D341Med (cell line): ENCODE measurements at places on chromosomes 5 and 9.

- DNase-seq: no peak
Measured at GRCh38 chr9:134949681-134950385, 32.1 kb upstream of the FCN1 start.

DNA sequence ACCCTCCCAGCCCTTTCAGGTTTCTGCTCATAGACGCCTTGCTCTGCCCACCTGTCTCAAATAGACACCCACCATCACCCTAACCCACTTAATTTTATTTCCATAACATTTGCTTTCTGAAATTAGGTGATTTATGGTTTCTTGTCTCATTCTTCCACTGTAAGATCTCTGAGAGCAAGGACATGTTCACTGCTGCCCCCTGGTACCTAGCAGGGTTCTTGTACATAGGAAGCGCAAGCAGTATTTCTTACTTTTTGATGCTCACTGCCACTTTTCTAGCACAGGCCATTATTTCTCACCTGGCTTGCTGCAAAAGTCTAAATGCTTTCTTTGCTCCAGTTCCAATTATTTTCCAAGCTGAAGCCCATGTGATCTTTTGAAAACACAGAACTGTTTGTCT is 16.8 kb downstream of the C9orf57 start:
- no peak for DNase-seq

- DNase-seq: no peak
Measured at GRCh38 chr9:133658442-133659431, 22.6 kb downstream of the DBH start.

DNA sequence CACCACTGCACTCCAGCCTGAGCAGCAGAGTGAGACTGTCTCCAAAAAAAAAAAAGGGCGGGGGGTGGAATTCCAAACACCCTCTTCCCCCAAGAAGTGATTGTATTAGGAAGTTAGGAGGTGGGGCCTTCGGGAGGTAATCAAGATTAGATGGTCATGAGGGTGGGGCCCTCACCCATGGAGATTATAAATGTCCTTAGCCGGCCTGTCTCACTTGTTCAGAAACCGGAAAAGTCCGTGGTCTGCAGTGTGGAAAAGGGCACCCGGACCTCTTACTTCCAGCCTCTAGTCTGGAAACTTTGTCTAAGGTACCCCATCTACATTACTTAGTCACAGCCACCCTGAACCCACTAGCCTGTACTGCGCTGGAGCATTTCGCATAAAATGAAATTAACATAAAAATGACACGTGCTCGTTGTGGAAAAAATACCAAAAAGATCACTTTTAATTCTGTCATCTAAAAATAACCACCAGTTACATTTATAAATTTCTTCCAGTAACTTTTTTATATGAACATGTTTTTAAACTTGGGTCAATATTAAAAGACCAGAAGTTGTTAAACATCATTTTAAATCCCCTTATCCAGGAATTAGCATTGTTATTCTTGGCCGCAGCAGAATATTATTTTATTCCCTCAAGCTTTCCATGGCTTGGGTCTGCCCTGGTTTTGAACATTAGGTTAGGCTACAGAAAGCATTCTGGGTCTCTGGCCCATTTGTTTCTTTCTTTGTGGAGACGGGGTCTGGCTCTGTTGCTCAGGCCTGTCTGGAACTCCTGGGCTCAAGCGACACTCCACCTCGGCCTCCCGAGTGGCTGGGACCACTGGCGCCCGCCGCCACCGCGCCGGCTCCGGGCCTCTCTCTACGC is 1.2 kb upstream of the CKS2 start:
- no peak for DNase-seq

DNA sequence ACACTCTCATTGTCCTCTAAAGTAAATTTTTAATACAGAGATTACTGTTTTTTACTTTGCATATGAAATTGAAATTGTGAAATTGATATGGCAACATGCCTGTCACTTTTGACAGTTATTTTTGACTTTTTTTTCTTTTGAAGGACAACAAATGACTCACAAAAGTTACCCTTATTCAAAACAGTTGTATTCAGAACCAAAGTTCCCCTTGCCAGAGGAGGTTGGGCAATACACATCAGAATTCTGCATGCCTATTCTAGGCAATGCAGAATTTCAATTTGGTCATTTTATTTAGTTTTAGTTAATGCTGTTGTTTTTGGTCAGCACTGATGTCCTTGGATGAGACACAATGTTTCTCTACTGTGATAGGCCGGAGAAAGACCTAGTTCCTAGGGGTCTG is 299.1 kb upstream of the PRR16 start:
- no peak for DNase-seq

- DNase-seq: no peak
Measured at GRCh38 chr9:75672478-75672877, 218.0 kb upstream of the PCSK5 start.

GRCh38 chr9:69806627-69807026 is 14.0 kb upstream of the CFAP95 start:
- no peak for DNase-seq

DNA sequence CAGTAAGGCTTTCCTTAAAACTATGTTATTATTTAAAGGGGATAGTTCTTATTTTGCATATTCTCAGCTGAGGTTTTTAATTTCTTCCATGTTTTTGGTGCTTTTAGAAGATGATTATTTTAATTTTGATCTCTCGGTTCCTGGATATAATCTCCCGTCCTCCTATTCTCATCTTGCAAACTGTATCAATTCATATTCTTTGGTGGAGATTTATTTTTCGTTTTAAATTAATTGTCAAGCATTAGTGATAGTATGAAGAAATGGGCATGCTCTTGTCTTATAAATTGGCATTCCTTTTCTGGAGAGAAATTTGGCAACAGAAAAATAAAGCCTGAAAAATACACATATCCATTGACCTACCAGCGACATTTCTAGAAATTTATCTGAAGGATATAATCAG is 15.5 kb upstream of the GNAQ start:
- no peak for DNase-seq

GRCh38 chr5:142819292-142819691 is 49.1 kb downstream of the ARHGAP26 start:
- DNase-seq: no peak

DNA sequence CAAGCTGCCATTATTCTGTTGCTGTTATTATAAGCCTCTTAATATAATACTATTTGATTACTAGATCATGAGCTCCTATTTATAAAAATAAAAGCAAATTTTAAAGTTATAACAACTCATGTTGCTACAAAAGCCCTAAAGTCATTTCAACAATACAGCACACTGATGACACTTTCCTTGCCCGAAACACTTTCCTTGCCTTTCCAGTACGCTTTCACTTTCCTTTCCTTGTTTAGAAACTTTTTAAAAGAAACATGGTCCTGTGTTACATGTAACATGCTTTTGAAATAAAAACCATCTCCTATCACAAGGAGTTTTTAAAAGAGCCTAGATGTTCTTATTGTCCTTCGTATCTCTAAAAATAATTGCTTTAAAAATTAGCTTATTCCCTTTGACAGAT is 688.4 kb downstream of the PTPRD start:
- no peak for DNase-seq

DNA sequence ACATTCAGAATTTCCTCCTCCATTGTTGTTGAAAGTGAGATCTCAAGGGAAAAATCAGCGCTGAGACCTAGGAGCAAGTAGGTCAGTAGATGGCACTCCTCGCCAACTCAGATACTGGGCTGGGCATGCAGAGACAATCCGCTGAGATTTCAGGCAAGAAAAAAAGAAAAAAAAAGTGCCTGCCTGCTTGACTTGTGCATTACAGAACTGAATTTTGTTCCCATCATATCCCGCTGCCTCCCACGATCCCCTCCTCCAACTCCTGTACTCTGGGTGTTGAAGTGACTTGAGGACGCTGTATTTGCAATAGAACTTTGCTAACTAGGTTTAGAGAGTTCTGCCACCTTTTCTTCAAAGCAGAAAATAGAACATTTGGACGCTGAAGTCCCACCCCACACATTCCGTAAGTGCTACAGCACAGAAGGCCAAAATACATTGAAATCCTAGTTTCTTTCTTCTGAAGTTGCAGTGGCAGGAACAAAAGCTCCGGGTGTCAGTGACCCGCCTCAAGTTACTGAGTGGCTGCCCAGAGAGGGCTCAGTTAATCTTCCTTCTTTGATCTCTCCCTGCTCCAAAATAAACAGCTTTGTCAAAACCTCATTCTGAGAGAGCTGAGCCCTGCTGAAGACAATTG is 265.8 kb downstream of the MLLT3 start:
- DNase-seq: peak; percentile 77

- DNase-seq: peak; percentile 43
Measured at GRCh38 chr5:74641735-74642542, 1.4 kb upstream of the ENC1 start.

DNA sequence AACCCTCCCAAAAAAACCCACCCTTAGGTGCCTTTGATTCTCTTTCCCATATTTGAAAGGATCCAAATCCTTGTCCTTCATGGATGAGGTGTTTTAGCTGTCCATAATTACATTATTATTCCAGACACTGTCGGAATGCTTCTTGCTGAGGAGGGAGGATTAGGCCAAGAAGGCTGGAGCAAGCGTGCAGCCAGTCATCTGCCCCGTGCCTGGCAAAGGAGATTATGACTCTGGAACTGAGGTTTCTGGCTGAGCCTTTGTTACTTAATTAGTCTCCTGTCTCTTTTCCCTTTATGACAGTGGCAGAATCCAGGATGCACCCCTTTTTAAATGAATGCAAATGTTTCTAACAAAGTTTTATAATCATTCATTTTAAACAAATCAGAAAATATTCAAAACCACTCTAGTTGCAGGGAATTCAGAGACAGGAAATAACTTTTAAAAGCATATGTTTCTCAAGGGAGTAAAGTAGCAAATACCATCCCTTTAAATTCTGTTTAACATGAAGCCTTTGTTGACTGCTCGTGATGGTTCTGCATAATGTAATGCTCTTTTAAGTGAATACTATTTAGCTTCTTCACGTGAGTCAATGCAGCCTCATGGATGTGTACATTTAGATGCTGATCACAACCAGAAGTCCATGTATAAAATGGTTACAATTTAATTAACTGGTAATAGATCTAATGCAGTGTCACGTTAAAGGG is 69.8 kb downstream of the GALNT10 start:
- DNase-seq: peak; percentile 78

DNA sequence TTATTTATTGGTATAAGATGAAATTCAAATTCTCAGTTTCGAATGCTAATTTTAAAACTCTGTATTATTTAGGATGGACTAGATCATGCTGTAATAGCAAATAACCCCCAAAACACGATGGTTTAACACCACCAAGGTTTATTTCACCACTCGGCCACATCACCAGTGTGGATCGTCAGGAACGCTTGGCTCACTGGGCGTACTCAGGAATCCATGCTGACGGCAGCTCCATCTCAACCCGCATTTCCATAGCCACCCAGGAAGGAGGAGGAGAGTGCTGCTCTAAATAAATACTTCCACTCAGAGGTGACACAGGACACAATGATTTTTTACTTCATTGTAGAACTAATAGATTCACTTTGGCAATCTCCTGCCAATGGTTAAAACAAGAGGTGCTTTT is 347.4 kb downstream of the SH3GL2 start:
- DNase-seq: no peak

DNA sequence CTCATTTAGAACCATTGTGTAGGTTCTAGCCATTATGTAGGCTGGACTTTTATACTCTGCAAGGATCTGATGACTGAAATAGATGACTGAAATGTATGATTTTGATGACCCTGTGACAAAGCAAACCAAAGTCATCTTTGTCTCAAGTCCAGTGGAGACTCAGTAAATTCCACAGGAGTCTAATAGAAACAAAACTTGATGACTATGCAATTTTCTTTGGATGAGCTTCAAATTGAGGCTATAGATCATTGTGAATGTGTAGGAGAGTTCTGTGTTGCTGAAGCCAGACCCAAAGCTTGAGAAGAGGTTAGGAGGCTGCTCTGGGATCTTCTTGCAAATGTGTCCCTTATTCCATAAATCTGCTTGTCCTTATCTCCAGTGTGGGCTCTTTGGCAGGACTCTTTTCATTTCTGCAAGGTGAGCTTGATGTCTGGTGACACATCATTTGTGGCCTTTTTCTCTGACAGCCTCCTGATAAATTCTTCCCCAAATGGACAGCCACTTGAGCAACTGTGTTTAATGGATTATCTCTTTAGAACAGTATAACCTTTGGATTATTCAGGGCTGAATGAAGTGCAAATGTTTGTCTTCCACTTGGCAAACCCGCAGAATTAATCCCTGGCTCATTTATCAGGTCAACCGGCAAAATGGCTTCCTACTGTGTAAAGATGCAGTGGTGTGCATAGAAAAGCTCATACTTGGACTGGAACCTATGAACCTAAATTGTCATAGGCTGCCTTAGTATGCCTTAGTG is 235.1 kb upstream of the ANKH start:
- DNase-seq: no peak

GRCh38 chr9:34599546-34599945 is 10.0 kb upstream of the CNTFR start:
- no peak for DNase-seq

DNA sequence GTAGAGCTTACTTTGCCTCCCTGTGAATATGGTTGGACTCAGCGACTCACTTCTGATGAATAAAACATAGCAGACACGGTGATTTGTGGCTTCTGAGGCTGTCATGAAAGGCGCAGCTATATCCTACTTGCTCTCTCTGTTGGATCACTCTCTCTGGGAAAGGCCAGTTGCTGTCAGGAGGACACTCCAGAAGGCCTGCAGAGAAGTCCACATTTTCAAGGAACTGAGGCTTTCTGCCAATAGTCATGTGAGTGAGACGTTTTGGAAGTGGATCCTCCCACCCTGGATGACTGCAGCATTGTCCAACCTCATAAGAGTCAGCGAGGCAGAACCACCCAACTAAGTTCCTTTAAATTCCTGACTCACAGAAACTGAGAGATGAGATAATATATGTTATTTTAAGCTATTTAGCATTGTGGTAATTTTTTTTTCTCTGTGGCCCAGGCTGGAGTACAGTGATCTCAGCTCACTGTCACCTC is 156.0 kb upstream of the MAST4 start:
- DNase-seq: no peak

DNA sequence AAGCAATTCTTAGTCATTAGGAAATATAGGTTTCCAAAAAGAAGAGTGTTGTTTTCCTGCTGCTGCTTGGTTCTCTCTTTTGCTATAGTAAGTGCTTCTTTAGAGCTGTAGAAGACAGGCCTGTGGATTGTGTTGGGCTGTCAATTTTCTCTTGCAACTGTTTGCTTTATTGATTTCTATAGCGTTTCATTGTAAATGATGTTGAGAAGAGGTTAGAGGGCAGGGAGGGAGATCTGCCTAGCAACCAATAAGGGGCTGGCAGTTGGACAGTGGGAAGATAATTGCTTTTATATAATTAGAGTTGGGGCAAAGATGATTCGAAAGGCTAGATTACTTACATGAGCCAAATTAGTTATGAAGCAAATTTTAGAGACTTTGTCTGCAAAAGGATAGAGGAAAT is 11.1 kb downstream of the UNC13B start:
- DNase-seq: no peak

GRCh38 chr5:176405656-176406435 is 10.5 kb downstream of the CLTB start:
- DNase-seq: peak; percentile 32
